CD8-positive, alpha-beta T cell (primary cell): ENCODE measurements at places on chromosomes 11 and 22. TPM values are rescaled to one million over a fixed set of nuclear protein-coding genes. Genes with fewer than 3 reads are reported as not detected.

DNA sequence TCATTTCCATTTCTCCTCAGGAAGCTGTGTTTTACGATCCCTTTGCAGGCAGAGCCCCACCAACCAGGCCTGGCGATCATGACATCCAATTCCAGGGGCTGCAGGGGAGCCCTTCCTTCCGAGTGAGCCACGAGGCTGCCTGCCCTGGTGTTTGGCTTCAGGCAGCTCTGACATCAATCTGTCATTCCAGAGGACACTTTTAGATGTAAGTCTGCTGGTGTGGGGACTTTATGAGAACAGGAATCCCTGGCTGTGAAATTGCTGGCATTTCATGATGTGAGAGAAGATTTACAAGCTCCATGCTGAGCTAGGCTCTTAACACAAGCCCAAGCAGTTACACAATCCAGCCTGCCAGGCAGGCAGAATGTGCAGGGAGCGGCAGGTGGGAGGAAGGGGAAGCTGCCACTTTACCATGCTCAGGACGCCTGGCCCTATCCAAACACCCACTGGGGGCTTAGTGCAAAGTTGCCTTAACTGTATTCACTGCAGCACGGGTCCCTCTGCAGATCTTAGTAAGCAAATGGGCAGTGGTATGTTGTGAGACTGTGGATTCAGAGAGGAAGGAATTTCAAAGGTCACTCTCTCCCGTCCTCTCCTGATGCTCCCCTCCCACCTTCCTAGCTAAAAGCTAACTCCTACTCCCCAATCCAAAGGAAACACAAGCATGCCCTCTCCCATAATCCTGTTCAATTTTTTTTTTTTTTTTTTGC is 43.4 kb upstream of the MICAL2 start:
- DNase-seq, result no peak

DNA sequence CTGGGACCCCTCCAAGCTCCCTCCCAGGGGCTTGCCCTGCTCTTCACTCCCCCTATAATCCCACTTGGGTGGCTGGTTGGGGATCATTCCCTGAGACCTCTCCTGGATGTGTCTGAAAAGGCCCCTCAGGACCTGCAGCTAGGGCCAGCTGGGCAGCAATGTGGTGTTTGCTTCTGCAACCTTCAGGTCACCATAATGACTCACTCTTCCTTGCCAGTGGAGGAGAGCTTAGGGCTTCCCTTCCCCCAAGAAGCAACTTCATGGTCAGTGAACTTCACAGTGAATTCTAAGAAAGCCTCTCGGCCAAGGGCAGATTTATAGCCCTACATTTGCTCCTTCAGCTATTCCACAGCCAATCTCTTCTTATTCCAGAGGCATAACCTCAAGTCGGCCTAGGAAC is 45.1 kb upstream of the TSPAN18 start:
- no peak for DNase-seq

DNA sequence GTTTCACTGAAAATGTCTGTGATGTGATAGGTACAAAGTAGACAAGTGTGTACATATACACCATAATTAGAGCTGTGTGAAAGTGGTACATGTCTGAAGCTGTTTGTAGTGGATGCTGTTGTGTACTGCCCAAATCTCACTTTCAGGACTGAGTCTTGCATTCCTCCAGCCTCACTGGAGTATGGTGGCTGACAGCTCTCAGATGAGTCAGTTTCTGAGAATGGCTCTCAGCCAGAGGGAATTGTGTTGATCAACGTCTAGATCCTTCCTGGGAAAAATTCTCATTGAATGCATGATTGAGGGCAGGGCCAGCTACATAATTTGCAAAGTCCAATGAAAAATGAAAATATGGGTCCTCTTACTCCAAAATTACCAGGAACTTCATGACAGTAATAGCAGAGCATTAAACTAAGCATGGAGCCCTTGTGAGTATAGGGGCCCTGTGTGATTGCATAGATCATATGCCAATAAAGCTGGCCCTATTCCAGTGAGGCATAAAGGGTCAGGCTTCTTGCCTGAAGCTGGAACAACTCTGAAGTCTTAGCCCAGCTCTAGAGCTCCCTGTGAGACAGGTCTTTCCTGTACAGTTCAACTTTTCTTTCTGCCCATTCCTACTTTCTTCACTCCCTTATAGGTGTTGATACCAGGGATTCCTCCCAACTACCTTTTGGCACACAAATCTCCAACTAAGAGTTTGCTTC is 10.8 kb upstream of the CYP2R1 start:
- DNase-seq, result no peak

GRCh38 chr11:30143098-30143705 is 87.6 kb upstream of the FSHB start:
- DNase-seq, result no peak

DNA sequence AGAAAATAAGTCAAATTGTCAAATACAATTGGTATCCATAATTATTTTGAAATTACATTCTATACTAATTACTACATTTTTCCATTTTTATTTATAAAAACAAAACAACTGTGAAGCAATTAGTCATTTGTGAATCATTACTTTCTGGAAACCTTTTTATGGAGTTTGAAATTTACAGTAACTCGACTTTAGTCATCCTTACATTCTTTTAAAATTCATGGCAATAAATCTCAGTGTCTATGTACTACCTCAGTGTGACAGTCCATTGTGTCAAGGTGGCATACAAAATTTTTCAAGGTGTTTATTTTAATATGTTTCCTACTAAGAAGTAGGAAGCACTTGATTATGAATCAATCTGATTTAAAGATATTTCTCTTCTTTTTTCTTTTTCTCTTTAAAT is 1949.4 kb upstream of the RAG2 start:
- DNase-seq, result no peak

DNA sequence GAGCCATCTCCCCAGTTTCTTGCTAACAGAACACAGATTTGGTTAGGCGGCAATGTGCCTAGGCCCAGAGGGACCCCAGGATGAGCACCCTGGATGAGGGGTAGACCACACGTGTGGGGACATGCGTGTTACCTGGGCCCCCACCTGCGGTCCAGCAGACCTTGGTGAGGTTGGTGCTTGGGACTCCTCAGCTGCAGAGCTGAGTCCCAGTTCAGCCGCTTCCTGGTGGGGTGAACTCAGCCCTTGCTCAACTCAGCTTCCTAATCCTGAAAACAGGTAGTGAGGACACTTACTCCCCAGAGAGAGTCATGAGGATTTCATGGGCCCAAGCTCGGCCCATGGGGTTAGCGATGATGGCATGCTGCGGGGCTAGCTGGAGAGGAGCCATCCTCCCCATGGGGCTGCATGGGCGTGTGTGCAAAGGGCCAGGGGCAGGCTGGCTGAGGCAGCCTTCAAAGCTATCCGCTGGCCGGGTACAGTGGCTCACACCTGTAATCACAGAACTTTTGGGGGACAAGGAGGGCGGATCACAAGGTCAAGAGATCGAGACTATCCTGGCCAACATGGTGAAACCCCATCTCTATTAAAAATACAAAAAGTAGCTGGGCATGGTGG is 46.9 kb upstream of the SHISAL1 start:
- no peak for DNase-seq

GRCh38 chr11:122306831-122307391 is 190.9 kb upstream of the BLID start:
- DNase-seq, result no peak

GRCh38 chr11:43515090-43515489 is 156.4 kb downstream of the TTC17 start:
- DNase-seq, result no peak

DNA sequence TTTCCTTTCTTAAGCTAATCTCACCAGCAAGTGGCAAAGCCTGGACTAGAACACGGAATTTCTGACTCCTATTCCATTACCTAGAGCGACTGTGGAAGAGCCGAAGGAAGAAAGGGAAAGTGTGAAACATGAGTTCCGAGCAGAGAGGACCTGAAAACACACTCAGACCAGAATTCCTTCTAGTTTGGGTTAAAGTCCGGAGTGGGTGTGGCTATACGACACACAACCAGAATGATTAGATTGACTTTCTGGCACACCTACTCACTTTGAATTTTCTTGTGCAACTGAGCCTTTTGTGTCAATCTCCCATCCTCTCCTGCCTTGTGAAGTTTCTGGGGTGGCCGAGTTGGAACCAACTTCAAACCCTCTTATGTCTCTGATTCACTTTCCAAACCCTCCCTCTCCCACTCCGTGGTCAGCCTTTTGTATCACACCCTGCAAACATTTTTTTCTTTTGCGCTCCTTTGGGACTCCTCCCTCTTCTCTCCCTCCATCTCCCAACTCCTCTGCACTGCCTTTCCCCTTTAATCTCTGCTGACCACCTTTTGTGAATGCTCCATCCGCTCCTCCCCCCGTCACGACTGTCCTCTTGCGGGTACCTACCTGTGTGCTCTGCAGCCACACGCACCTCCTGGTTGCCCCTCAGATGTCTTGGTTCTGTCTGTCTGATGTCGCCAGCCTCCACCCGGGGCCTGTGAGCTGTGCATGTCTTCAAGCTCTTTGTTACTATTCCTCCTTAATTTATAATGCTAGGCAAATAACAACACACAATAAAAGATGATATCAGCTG is 86.3 kb upstream of the BLID start:
- DNase-seq, result no peak

GRCh38 chr11:70063121-70063520 is 15.0 kb upstream of the ANO1 start:
- no peak for DNase-seq

DNA sequence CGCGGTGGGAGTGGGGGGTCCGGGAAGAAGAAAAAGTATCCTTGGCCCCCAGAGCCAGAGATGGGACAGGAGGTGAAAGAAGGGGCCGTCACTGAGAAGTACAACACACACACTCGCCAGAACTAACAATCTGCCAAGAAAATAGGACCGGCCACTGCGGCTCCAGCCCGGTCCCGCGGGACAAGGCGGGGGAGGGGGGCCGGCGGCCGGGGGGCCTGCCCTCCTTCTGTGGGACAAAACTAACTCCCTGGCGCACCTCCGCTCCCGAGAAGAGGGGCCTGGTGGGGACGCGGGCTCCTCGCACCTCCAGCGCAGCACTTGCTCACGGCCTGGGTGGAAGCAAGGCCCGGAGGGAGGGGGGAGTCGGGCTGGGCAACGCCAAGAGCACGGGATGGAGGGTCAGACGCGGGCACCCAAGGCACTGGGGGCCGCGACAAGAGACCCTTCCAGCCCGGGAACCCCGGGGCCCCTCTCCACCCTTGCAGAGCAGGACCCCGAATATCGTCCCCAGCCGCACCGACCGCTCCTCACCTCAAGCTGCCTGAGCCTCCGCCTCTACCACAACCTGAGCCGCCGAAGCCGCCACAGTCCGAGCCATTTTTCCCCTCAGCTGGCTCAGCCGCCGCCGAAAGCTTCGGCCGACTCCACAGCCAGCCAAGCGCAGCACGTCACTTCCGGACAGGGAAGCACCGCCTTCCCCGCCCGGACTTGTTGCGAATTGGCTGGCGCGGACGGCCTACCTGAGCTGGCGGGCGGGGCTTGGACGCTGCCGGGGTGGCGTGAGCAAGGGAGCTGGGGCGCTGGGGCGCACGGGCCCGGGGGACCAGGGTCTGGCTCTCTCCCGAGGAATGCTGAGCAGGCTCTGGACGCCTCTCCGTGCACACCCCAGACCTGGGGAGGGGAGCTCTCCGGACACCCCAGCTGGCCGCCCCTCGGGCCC is at the start of gene PIK3C2A:
Gene PIK3C2A, minus strand, starts transcription at position 670 of the 940 bp plus-strand sequence. CDS start 38,245 bp downstream, outside the sequence.
- DNase-seq, result peak; percentile 96

- no peak for DNase-seq
These were observed 499.8 kb downstream of the DLG2 start for GRCh38 chr11:85127349-85127748.

GRCh38 chr11:59175091-59175501 is 3.2 kb downstream of the DTX4 start:
- DNase-seq, result no peak

- DNase-seq, result no peak
These were observed 125.7 kb downstream of the TENM4 start for GRCh38 chr11:79314906-79315689.

DNA sequence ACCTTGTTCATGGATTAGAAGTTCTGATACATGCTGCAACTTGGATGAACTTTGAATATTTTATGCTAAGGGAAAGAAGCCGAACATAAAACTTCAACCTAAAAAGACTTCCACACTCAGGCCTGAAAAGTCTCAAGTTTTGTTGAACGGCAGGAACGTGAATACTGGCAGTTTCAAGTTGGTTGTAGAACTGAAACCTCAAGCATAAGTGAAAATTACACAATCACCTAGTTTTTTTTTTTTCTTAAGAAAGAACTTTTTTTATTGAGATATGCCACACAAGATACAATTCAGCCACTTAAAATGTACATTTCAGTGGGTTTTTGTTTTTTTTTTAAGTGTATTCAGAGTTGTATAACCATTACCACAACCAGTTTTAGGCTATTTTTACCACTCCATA is 50.8 kb upstream of the ADORA2A start:
- DNase-seq, result no peak

DNA sequence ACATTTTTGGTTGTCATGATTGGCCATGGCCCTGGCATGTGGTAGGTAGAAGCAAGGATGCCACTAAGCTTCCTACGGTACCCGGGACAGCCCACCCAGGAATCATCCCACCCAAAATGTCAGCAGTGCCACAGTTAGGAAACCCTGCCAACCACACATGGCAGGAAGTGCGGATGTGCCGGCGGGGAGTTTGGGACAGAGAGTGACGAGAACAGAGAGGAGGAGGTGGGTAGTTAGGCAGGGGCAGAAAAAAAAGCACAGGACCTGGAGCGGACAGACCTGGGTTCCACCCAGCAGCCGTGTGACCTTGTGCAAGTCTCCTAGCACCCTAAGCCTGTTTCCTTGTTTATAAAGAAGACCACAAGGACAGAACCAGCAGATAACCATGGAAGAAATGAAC is 3.3 kb downstream of the SPI1 start:
- no peak for DNase-seq

DNA sequence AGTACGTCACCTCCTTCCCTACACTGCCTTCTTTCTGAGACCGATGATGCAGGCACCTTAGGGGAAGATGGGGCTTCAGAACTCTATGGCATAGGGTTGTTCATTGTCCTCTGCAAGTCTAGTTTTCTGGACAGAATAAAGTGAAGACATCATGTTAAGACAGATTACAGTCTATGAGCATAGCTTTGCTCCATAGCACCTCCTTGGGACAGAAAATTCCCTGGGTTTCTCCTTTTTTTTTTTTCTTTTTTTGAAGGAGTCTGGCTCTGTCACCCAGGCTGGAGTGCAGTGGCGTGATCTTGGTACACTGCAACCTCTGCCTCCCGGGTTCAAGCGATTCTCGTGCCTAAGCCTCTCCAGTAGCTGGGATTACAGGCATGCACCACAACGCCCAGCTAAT is 119.8 kb upstream of the CADM1 start:
- DNase-seq, result no peak

GRCh38 chr11:70028147-70028855 is 49.8 kb upstream of the ANO1 start:
- DNase-seq, result no peak

GRCh38 chr22:45169591-45170466 is 6.1 kb downstream of the NUP50 start:
- DNase-seq, result no peak

- DNase-seq, result no peak
These were observed 2.5 kb upstream of the EIF4ENIF1 start for GRCh38 chr22:31492151-31492550.

- DNase-seq, result no peak
These were observed 2.1 kb downstream of the CSNK1E start for GRCh38 chr22:38314933-38315822.

BACE1 gene
- 0.60 TPM for total RNA-seq

HTR3A gene
- not detected for total RNA-seq

LDHAL6A gene
- not detected for total RNA-seq

MYOD1 gene
- total RNA-seq, result not detected

SULT4A1 gene
- total RNA-seq, result not detected

ROBO4 gene
- not detected for total RNA-seq

CARD10 gene
- total RNA-seq, result not detected

ENTHD1 gene
- total RNA-seq, result not detected

UEVLD gene
- 1.1 TPM for total RNA-seq

SLC5A1 gene
- not detected for total RNA-seq

SNX32 gene
- 0.52 TPM for total RNA-seq

BIRC2 gene
- total RNA-seq, result 161 TPM
